IMR-90 (cell line): ENCODE measurements at places on chromosomes 5 and 9. TPM values are rescaled to one million over a fixed set of nuclear protein-coding genes. Genes with fewer than 3 reads are reported as not detected.

DNA sequence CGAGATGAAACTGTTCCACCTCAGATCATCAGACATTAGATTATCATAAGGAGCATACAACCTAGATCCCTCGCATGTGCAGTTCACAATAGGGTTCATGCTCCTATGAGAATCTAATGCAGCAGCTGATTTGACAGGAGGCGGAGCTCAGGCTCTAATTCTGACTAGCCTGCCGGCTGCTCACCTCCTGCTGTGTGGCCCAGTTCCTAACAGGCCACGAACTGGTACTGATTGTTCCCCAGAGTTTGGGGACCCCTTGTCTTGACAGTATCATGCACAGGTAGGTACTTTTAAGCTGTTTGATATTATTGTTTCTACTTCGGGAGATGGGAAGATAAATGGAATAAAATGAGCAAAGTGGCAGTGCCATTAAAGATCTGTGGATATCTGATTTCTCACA lies 66.9 kb downstream of the ZCCHC7 start:
- no peak overlapping the region for H3K27ac ChIP-seq
- no peak for DNase-seq
- peaks cover 2% of the 10 kb centered on the region for H3K36me3 ChIP-seq
- no peak overlapping the region for H3K4me3 ChIP-seq

- H3K27me3 ChIP-seq = no peaks in the 10 kb centered on the region
- DNase-seq = no peak
- H3K4me3 ChIP-seq = no peak overlapping the region
- H3K36me3 ChIP-seq = no peaks in the 10 kb centered on the region
- H3K27ac ChIP-seq = no peak overlapping the region
Measured at GRCh38 chr5:137407090-137407489, 92.0 kb downstream of the SPOCK1 start.

Gene PRLR
- 0.54 and 0.56 TPM in 2 replicates for total RNA-seq

DNA sequence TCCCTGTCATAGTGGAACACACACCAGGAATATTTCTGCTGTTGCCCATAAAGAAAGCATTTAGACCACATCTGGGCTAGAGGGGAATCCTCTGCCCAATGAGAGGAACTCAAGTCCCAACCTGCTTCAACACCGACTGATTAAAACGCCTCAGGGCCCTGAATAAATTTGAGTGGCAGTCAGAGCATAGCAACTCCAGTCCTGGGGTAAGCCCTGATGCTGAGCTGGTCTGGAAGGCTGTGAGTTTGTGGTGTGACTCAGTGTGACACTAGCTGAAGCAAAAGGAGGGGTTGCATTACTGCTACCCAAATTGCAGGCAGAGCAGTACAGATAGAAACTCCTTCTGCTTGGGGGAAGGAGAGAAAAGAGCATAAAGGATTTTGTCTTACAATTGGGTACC lies 148.3 kb downstream of the PRDM9 start:
- H3K27me3 ChIP-seq = no peaks in the 10 kb centered on the region
- H3K36me3 ChIP-seq = no peaks in the 10 kb centered on the region
- no peak for DNase-seq
- H3K4me1 ChIP-seq = no peaks in the 10 kb centered on the region

DNA sequence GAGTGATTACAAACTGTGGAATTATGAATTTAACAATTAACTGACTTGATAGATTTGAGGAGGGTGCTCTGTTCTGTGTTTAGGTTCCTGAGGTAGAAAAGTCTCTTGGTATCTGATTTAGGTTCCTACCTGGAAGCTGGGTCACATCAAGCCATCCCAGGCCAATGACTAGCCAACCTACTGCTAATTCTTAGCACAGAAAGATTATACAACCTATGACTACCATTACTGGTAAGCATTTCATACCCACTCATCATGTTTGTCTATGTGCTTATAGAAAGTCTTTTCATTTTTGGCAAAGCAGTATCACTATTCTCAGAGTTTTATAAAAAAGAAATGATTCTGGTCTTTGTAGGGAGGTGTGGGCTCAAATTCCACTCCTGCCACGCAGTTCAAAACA lies 49.7 kb downstream of the GNAQ start:
- no peak overlapping the region for H3K4me3 ChIP-seq
- peaks cover 10% of the 10 kb centered on the region for H3K4me1 ChIP-seq
- H3K36me3 ChIP-seq = peaks cover 2% of the 10 kb centered on the region
- H3K27me3 ChIP-seq = no peaks in the 10 kb centered on the region
- DNase-seq = no peak

DNA sequence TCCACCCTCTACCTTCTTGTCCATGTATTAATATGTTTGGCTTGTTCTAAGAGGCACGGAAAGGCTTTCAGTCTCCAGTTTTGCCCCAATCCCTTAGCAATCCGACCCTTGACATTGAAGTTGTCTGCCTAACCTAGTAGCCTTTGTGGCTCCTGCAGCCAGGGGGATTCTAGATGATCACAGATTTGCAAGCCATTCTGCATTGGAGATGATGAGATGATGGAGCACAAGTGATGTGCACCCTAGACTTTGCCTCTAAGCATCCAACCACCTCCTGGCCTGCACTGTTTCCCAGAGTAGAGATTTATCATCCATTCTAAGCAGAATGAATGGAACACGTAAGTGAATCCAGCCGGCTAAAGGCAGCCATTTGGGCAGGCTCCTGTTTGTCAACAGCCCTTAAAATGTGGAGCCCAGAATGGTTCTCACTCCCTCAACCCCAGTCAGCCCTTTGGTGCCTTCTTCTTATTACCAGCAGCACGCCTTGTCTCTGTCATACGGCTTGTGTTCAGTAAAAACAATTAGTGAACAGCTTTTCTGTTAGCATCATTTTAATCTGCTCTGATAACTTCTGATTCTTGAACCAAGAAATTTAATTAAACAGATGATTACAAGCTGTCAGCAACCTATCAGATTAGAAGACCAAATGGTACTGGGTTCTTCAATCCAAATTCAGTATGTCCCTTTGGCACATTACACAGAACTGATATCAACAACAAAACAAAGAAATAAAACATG lies 5.7 kb upstream of the TRAF1 start:
- DNase-seq = no peak
- H3K27ac ChIP-seq = peak overlapping the region; percentile 40
- H3K4me3 ChIP-seq = no peak overlapping the region
- H3K27me3 ChIP-seq = no peaks in the 10 kb centered on the region
- H3K4me1 ChIP-seq = peaks cover 33% of the 10 kb centered on the region

- peaks cover 54% of the 10 kb centered on the region for H3K4me1 ChIP-seq
- H3K27me3 ChIP-seq = no peaks in the 10 kb centered on the region
- H3K36me3 ChIP-seq = peaks cover 22% of the 10 kb centered on the region
- no peak overlapping the region for H3K27ac ChIP-seq
- H3K4me3 ChIP-seq = no peak overlapping the region
- DNase-seq = no peak
Measured at GRCh38 chr9:38000735-38001134, 68.3 kb downstream of the SHB start.

GRCh38 chr9:129400971-129401622 lies 219.8 kb downstream of the C9orf50 start:
- H3K4me1 ChIP-seq = peaks cover 16% of the 10 kb centered on the region
- no peaks in the 10 kb centered on the region for H3K36me3 ChIP-seq
- H3K4me3 ChIP-seq = no peak overlapping the region
- no peak overlapping the region for H3K27ac ChIP-seq
- peaks cover 2% of the 10 kb centered on the region; the same call in 1 of the 2 replicates for H3K27me3 ChIP-seq
- no peak for DNase-seq

- H3K36me3 ChIP-seq = no peaks in the 10 kb centered on the region
- no peak overlapping the region for H3K27ac ChIP-seq
- no peaks in the 10 kb centered on the region for H3K4me1 ChIP-seq
- DNase-seq = no peak
Measured at GRCh38 chr5:1135696-1136525, 24.0 kb upstream of the SLC12A7 start.

- H3K27ac ChIP-seq = no peak overlapping the region
- DNase-seq = peak; percentile 70
- H3K4me3 ChIP-seq = no peak overlapping the region
- peaks cover 5% of the 10 kb centered on the region for H3K4me1 ChIP-seq
Measured at GRCh38 chr9:110623462-110624025, 44.0 kb upstream of the SVEP1 start.

GRCh38 chr5:178545176-178545575 lies 45.0 kb downstream of the COL23A1 start:
- no peak for DNase-seq
- H3K4me3 ChIP-seq = no peak overlapping the region
- no peak overlapping the region for H3K27ac ChIP-seq
- H3K27me3 ChIP-seq = no peaks in the 10 kb centered on the region
- H3K4me1 ChIP-seq = no peaks in the 10 kb centered on the region
- no peaks in the 10 kb centered on the region for H3K36me3 ChIP-seq

- H3K36me3 ChIP-seq = no peaks in the 10 kb centered on the region
- no peak for DNase-seq
- no peaks in the 10 kb centered on the region for H3K4me1 ChIP-seq
- no peaks in the 10 kb centered on the region for H3K27me3 ChIP-seq
- no peak overlapping the region for H3K27ac ChIP-seq
Measured at GRCh38 chr5:152427721-152428120, 22.6 kb upstream of the NMUR2 start.

GRCh38 chr9:133484671-133485437 lies 6.0 kb upstream of the SLC2A6 start:
- no peak overlapping the region for H3K4me3 ChIP-seq
- DNase-seq = no peak
- H3K27me3 ChIP-seq = peaks cover 3% of the 10 kb centered on the region; the same call in 1 of the 2 replicates
- H3K36me3 ChIP-seq = no peaks in the 10 kb centered on the region
- no peak overlapping the region for H3K27ac ChIP-seq

Gene ORM2
- not detected in 2 replicates for total RNA-seq

Gene BARHL1
- not detected in 2 replicates for total RNA-seq

DNA sequence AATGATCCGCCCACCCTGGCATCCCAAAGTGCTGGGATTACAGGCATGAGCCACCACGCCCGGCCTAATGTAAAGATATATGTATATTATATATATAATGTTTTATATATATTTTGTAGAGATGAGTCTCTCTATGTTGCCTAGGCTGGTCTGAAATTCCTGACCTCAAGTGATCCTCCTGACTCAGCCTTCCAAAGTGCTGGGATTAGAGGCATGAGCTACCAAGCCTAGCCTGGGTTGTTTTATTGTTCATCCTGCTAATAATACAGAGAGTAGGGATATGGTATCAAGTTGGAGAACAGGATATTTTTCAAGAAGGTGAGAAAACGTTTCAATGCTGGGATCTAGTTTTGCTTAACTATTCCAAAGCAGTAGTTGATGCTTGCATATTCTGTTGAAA lies 2.9 kb downstream of the SEC24A start:
- no peak overlapping the region for H3K27ac ChIP-seq
- H3K4me3 ChIP-seq = no peak overlapping the region
- H3K4me1 ChIP-seq = no peaks in the 10 kb centered on the region

- H3K4me3 ChIP-seq = no peak overlapping the region
- H3K27ac ChIP-seq = no peak overlapping the region
- no peaks in the 10 kb centered on the region for H3K36me3 ChIP-seq
- H3K4me1 ChIP-seq = no peaks in the 10 kb centered on the region
Measured at GRCh38 chr5:92605591-92605990, 975.4 kb downstream of the NR2F1-AS1 start.

Gene NUP214
- total RNA-seq = 6.9 and 7.9 TPM in 2 replicates
